ENCODE measurements at places on chromosomes 13 and 19. TPM values are rescaled to one million over a fixed set of nuclear protein-coding genes. Genes with fewer than 3 reads are reported as not detected.

DNA sequence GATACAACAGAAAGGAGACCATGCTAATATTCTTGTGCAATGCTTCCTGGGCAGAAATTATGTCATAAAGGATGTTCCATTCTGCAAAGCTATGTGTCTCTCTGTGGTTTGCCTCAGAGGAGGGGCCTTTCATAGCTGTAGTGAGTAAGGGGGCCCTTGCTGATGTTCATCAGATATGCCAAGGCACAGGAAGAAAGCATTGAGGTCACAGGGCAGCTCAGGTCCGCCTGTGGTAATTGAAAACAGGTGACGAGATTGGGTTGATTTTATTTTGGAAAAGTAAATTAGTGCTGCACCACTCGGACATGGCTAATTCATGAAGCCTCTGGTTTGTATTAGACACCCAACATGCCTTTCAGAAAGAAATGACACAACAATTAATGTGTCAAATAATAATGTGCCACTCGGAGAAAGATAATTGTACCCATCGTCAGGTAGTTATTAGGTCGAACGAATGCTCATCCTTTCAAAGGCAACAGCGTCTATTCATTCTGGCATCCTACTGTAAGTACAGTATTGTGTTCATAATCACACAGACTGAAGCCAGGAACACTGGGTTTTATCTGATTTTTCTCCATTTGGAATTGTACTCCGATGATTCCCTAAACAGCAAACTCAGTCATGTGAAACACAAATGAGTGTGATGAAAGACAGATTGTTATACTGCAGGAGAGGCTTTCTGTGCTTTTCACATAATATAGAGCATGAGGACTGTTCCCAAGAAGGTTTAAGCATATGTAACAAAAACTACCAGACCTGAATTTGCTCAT, 421.6 kb upstream of the KLF12 start:
- DNase-seq: no peak

Gene PLK5
- not detected for total RNA-seq

DNA sequence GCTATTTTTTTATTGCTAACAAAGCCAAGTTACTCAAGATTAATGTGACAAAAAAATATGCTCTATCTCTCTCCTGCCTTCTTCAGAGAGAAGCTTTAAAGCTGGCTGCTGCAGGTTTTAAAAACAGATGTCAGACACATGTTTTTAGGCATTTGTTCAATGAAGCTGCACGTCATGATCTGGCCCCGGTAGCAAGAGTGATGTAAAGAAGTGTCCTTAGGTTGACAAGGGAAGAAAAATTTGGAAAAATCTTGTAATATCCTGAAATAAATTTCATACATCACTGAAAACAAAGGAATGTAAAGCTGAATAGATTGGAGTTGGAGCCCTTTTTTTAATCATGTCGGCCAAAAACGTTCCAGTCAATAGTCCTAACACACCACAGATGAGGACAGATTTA, 531.4 kb upstream of the NBEA start:
- no peak for DNase-seq

DNA sequence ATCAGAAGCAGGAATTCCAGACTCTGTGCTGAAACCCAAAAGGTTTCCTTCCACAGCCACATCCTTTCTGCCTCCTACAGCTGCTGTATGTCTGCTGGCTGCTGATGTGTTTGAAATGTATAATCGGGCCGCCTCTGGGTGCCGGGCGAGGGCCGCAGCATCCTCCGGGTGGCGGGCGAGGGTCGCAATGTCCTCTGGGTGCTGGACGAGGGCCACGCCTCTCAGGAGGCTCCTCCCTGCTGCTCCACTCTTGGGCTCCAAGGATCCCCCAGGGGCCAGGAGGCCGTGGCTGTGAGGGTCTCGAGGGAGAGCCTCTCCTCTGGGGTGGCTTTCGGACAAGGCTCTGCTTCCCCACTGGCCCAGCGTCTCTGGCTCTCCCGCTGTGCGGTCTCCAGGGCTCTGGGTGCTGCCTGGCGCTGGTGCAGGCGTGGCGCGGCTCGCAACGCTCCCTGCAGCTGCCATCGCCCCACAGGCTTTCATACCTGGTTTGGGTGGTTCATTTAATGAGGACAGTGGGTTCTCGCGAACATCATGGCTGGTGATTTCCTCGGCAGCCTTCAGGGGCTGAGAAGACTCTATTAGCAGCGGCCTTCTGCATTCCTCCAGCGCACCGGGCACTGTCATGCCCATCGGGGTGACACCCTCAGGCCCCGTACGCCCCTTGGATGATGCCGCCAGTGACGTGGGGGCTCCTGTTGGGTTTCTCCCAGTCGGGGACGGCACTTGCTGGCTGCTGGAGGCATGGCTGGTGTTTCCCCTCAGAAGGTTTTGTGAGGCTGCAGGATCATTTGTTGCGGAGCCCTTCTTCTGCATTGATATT, 41.8 kb upstream of the GRTP1 start:
- no peak for DNase-seq

GRCh38 chr13:98500963-98501421, 75.9 kb downstream of the STK24 start:
- DNase-seq: no peak

GRCh38 chr13:105991622-105992277, 543.7 kb downstream of the EFNB2 start:
- DNase-seq: peak; percentile 70

Data from pancreas (tissue), 10 donors.